ENCODE measurements at places on chromosomes 16 and 17.

- no peak for DNase-seq
Observed at GRCh38 chr16:57893559-57894389, 77.2 kb downstream of the CNGB1 start.

DNA sequence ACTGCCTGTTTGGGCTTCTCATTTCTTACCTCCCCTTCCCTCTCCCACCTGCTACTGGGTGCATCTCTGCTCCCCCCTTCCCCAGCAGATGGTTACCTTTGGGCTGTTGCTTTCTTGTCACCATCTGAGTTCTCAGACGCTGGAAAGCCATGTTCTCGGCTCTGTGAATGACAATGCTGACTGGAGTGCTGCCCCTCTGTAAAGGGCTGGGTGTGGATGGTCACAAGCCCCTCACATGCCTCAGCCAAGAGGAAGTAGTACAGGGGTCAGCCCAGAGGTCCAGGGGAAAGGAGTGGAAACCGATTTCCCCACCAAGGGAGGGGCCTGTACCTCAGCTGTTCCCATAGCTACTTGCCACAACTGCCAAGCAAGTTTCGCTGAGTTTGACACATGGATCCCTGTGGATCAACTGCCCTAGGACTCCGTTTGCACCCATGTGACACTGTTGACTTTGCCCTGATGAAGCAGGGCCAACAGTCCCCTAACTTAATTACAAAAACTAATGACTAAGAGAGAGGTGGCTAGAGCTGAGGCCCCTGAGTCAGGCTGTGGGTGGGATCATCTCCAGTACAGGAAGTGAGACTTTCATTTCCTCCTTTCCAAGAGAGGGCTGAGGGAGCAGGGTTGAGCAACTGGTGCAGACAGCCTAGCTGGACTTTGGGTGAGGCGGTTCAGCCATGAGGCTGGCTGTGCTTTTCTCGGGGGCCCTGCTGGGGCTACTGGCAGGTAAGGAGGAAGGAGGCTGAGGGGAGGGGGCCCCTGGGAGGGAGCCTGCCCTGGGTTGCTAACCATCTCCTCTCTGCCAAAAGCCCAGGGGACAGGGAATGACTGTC is at the start of gene CD68:
TSS of gene CD68 (plus strand) at position 638 of the 833 bp plus-strand sequence. CDS start at position 678, 40 bp downstream.
- DNase-seq = peak; percentile 85

GRCh38 chr16:56600398-56600999 is 7.9 kb upstream of the MT2A start:
- DNase-seq = peak; percentile 41

GRCh38 chr16:23567602-23568001 is 10.1 kb downstream of the UBFD1 start:
- DNase-seq = no peak

DNA sequence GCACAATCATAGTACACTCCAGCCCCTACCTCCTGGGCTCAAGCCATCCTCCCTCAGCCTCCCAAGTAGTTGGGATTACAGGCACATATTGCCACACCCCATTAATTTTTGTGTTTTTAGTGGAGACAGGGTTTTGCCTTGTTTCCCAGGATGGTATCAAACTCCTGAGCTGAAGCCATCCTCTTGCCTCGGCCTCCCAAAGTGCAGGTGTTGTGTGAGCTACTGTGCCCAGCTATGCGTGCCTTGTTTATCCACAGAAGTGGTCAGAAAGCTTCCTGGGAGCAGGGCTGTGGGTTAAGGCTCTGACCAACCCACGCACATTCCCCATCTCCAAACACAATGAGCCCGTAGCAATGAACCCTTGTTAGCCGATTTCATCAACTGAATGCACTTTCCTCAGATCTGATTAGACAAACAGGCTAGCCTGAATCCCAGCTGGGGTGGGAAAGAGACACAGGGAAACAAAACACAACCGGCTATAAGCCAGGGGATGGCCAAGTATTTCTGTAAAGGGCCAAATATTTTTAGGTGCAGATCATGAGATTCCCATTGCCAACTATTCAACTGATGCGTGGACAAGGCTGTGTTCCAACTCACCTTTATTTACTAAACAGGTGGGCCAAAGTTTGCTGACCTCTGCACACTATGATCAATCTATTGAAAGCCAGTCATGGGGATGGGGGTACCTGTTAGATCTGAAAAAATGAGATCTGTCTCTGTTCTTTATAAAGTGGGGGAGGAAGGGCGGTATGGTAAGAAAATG is 193.6 kb downstream of the CPPED1 start:
- no peak for DNase-seq

- no peak for DNase-seq
Observed at GRCh38 chr16:56724191-56724590, 5.7 kb upstream of the NUP93 start.

Data from activated CD4-positive, alpha-beta T cell treated with anti-CD3 and anti-CD28 coated beads for 48 hours (primary cell).